ENCODE measurements at places on chromosomes 3 and 15.

DNA sequence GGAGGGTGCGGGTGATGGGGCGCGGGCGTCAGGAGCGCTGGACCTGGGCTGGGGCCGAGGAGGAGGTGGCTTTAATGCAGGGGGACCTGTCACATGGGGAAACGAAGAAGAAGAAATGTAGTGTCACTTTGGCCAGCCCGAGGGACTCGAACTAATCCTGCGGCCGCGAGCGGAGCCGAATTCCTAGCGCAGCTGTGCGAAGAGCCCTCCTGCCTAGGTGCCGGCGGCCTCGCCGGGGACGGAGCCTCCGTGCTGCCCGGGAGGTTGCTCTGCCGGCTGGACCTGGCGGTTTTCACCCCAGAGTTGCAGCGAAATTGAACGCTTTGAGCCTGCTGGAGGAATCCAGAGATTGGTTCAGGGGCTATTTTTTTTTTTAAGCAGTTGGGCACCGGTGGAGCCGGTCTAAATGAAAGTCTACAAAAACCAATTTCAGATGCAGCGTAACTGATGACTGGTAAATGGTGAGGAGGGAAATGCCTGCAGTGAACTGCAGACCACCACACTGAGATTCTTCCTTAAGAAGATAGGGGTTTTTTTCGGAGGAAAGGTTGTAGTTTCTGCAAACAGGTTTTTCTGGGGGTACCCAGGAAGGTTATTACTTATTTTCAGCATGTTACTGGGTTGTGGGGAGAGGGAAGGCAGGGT is 662 bp downstream of the TMEM108 start:
- no peak for DNase-seq

DNA sequence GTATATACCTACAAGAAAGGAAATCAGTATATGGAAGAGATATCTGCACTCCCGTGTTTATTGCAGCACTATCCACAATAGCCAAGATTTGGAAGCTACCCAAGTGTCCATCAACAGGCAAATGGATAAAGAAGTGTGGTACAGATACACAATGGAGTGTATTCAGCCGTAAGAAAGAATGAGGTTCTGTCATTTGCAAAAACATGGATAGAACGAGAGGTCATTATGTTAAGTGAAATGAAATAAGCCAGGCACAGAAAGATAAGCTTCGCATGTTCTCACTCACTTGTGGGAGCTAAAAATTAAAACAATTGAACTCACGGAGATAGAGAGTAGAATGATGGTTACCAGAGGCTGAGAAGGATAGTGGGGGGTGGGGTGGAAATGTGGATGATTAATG is 53.1 kb downstream of the FAM81A start:
- no peak for DNase-seq

DNA sequence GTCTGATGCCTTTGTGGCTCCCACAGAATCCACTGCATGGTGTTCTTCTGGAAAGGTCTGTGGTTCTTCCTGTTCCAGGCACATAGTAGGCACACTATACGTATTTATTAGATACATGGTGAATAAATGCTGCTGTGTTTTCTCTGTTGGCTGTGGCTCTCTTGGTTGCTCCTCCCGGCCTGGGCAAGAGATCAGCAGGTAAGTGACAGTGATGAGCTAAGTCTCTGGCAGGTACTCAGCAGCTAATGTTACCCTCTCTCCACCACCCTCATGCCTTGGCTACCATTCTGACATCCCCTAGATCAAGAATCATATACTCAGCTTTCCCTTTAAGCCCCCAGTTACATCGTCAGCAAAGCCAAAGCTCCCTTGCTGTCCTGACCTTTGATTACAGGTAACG is 8.4 kb downstream of the SV2B start:
- DNase-seq = no peak

DNA sequence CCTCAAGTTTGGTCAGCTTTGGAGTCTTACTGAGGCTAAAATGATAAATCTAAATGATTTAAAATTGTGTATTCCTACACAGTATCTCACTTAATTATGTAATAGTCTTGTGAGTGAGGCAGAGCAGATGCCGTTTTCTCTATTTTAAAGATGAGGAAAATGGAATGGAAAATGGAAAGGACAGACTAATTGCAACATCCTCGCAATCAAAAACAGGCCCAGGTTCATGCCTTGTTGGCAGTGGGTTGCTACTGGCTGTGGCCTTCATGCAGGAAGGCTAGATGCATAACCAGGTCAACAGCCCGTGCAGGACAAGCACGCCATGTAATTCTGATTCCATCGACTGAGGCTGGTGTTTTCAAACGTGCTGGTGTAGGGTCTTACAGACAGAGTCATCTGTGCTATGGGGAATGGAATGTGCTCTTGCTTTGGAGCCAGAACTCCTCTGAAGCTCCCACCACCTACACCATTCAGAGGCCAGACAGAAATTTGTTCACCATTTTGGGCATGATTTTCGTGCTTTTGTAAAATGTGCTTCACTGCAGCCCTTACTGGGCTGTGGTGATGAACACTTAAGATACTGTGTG is 37.9 kb downstream of the MLH1 start:
- DNase-seq = no peak

GRCh38 chr15:39721893-39722292 is 60.7 kb downstream of the FSIP1 start:
- DNase-seq = no peak

- peak; percentile 43 for DNase-seq
Observed at GRCh38 chr3:160376681-160377080, 22.3 kb downstream of the IFT80 start.

DNA sequence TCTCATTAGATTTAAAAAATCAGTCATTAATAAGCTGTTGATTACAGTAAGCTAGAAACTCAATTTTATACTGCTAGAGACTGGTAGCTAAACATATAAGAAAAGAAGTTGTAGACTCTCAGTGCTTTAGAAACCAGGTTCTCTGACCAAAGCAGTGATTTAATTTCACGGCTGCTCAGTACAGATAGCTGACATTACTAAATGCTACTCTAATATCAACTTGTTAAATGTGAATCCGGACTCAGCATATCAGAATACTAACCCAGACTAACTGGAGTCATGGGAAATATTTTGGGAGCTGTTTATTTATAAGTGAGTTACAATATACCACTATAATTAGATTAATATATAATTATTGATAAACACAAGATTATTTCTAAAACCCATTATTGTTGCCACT is 80.4 kb downstream of the NEDD4 start:
- DNase-seq = peak; percentile 42

- peak; percentile 57 for DNase-seq
Observed at GRCh38 chr3:115072265-115073021, 74.6 kb downstream of the ZBTB20 start.

Data from ELR (cell line).